ENCODE measurements at places on chromosomes 4 and X.

DNA sequence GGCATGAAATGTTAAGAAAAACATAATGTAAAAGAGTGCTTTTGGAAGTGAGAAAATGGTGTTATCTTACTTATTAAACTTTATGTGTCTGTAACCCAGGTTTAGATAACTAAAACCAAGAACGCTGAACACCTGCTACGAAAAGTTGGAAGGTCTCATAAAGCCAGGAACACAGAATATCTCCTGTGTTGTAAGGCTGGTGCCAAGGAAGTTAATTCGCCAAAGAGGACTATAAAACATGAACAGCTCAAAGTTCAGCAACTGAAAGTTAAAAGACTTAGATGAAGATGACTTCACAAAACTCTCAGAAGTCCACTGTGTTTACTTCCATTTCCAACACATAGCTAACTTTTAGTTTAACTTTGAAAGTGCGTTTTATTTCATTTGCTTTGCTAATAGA lies 54.3 kb downstream of the GPRIN3 start:
- DNase-seq = no peak

DNA sequence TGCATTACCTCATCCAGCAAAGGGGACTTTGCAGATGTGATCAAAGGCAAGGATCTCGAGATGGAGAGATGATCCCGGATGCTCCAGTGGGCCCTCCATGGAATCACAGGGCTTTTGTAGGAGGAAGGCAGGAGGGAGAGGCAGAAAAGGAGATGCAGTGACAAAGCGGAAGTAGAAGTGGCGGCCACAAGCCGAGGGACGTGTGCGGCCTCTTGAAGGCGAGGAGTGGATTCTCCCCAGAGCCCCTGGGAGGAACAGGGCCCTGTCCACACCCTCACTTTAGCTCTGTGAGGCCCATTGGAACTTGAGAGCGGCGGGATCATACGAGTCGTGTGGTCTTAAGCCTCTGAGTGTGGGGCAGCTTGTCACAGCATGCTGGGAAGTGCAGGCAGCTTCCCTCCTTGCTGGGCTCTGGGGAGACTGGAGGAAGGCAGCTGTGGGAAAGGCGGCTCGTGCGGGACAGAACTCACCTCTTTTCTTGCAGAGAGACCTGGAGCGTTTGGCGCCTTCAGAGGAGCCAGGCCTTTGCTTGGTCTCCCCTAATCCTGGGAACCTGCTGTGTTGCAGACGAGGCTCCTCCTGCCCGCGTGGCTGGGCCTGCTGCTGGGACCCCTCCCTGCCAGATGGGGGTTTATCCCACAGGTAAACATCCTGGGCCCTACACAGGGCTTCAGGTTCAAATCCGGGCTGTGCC lies 10.2 kb downstream of the SH3TC1 start:
- no peak for DNase-seq

- DNase-seq = no peak
Measured at GRCh38 chr4:48248559-48248953, 21.1 kb downstream of the TEC start.

DNA sequence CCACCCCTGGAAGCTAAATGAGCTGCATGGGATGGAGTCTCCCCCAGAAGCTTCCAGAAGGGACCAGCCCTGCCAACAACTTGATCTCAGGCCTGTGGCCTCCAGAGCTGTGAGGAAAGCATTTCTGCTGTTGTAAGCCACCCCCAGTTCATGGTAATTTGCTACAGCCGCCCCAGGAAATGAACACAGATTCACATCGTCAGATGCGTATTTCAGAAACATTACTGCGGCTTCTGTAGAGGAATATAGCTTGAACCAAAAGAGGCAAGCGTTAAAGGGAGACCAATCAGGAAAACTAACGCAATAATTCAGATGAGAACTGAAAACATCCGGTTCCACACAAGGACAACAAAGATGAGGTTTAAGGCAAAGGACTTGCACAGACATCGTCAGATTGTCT lies 128.4 kb upstream of the TBL1X start:
- DNase-seq = no peak

- DNase-seq = no peak
Measured at GRCh38 chr4:47566969-47567368, 81.9 kb downstream of the ATP10D start.

GRCh38 chr4:85569730-85570299 lies 94.9 kb downstream of the ARHGAP24 start:
- DNase-seq = no peak

GRCh38 chr4:70688795-70689231 lies 481 bp downstream of the UTP3 start:
- DNase-seq = no peak

DNA sequence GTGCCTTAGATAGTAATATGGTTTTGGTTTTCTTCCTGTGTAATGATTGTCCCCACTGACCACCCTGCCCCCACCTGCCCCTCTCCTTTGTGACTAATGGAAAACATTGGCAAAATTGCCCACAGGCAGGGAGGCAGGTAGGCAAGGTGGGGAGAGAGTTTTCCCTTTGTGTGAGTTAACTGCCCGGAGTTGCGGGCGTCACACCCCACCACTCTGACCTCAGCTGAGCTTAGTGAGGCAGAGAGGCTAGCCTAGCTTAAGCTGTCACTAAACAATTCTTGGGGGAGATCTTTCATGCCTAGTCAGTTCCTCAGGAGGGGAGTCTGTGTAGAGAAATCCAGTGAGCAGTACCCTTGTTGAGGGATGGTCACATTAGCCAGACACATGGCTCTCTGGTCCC lies 245.3 kb downstream of the BCOR start:
- no peak for DNase-seq

GRCh38 chr4:102988429-102989020 lies 31.0 kb downstream of the SLC9B1 start:
- no peak for DNase-seq

- no peak for DNase-seq
Measured at GRCh38 chr4:173076903-173077634, 91.5 kb upstream of the GALNT7 start.

GRCh38 chr4:110088670-110089069 lies 109.7 kb downstream of the ELOVL6 start:
- no peak for DNase-seq

DNA sequence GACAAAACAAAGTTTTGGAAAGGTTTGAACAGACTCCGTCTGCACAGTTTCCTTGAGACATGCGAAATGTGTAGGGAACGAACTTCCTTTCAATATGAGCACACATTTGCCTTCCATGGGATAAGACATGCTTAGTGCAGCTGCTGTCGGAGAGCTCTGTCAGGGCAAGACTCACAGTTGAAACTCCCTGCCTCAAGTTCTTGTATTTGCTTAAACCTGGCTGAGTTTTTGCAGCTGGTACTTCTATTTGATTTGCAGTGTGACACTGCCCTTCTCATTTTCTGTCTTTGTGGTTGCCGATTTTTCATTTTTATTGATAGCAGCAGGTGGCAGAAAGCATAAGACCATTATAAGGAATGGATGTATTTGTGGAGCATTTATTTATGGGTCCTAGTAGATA lies 18.2 kb upstream of the RHOH start:
- DNase-seq = no peak

- no peak for DNase-seq
Measured at GRCh38 chrX:69014200-69014599, 151.1 kb downstream of the PJA1 start.

GRCh38 chr4:150131581-150132228 lies 53.5 kb downstream of the DCLK2 start:
- no peak for DNase-seq

DNA sequence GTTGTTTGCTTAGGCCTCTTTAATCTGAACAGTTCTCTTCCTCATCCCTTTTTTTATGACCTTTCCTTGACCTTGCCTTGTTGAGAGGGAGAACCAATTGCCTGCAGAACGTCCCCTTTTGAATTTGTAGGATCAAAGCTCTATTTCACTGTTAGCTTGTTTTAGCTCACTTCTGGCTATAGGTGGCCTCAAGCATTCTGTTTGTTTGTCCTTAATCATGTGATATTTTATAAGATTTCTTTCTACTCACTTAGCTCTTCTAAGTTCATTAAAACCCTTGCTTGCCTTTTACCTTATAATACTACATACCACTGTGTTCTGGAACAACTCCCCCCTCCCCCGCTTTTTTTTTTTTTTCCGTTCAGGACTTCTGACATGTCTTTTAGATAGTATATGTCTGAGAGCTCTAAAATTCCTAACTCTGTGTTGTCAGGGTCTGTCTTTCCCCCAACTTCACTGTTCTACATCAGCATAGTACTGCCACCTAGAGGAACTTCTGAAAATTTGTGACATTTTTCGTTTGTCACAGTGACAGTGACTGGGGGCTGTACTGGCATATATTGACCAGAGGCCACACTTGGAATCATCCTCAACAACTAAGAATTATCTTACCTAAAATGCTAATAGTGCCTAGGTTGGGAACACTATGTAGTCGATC lies 128.5 kb downstream of the LARP7 start:
- DNase-seq = no peak

- no peak for DNase-seq
Measured at GRCh38 chrX:123993904-123994635, 32.6 kb downstream of the STAG2 start.

GRCh38 chr4:130600706-130601105 lies 1504.8 kb downstream of the C4orf33 start:
- no peak for DNase-seq

DNA sequence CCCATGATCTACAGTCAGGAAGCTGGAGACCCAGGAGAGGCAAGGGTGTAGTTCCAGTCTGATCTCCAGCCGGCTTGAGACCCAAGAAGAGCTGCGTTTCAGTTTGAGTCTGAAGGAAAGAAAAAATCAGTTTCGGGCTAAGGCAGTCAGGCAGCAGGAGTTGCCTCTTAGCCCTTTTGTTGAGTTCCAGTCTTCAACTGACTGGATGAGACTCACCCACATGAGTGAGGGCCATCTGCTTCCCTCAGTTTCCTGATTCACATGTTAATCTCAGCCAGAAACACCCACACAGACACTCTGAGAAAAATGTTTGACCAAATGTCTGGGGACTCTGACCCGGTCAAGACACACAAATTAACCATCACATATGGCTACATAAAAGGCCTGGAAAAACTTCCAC lies 73.6 kb upstream of the ELOVL6 start:
- DNase-seq = no peak

DNA sequence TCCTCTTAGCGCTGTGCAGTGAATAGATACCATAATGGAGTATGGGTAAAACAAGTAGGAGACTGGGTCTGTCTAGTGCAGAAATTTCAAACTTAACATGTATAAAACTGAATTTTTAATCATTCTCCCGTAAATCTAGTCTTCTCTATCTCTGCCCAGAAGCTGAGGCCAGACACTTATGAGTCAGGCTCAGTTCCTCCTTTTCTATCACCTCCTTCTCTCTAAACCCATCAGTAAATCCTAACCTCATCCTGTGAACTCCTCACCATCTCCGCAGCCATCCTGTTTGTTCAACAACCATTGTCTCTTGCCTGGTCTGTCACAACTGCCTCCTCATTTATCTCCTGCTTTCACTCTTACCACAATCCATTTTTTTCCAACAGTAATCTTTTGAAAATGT lies 19.8 kb upstream of the SGMS2 start:
- DNase-seq = no peak

DNA sequence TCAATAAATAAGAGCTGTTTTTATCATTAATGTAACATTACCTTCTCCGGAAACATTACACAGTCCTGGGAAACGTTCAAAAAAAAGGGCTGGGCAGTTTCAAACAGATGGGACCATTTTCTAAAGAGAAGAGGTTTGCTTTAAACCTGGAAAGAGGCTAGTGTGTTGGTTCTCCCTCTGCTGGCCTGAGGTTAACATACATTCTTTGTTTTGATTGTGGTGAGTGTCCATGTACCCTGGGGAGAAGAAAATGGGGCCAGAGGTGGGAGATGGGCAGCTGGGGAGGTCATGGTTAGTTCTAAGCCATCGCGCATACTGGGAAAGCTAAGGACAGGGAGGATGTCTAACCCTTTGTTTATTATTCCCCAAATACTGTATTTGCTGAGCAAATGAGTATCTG lies 194.7 kb downstream of the CPEB2 start:
- DNase-seq = no peak

DNA sequence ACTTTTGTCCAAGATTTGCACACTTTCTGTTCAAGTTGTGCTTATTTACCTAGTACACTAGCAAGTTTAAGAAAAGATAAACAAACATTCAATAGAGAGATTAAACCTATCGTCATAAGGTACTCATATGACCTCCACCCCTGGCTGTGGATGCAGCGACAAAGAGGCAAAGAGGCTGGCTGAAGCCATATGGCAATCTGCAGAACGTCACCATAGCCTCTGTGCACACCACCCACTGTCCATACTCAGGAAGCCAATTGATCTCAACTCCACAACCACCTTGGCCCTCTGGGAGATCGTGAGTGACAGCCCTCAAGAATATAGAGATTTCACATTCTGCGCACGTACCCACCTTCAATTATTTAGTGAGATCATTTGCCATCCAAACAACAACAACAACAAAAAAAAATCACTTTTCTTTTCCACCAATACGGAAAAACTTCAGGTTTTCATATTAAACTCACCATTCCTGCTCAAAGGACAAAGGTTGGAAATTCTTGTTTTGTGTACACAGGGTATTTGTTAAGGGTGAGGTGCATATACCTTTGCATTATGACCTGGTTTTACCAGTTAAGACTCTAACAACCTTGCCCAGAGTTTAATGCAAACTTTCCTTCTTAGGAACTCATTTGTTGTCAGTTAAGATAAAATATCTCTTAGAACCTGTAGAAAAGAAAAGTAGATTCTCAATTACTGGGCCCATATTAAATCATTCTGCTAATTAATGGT lies 243.0 kb upstream of the FSTL5 start:
- no peak for DNase-seq

GRCh38 chr4:98385831-98386230 lies 124.6 kb downstream of the RAP1GDS1 start:
- DNase-seq = no peak

DNA sequence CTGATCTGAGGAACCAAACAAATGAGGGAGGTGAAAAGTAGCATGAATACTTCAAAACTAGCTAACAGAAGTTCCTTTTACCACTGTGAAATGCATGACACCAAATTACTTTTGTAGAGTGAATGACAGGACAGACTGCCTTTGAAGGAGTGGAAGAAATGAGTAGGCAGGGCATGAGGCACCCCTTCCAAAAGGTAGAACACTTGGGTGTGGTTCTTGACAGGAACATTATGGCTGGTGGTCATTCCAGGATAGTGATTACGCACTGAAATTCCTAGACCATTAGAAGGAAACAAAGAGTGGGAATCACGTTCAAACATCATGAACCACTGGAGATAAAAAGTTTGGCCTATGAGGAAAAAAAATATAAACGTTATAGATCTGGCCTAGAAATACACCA lies 4.9 kb downstream of the HUWE1 start:
- no peak for DNase-seq

GRCh38 chrX:42462917-42463316 lies 315.0 kb downstream of the PPP1R2C start:
- no peak for DNase-seq

DNA sequence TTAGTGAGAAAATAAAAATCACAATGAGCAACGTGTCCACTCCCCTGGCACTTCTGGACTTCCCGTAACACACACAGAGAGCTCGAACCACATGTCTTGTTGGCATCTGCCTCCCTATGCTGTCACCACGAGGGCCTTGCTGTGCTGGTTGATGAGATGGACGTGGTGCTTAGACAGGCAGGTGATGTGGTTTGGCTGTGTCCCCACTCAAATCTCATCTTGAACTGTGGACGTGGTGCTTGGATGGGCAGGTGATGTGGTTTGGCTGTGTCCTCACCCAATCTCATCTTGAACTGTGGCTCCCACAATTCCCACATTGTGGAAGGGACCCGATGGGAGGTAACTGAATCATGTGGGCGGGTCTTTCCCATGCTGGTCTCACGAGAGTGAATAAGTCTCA lies 40.0 kb downstream of the FGFRL1 start:
- DNase-seq = no peak
